BJ (cell line): ENCODE measurements at places on chromosomes 12 and 14. TPM values are rescaled to one million over a fixed set of nuclear protein-coding genes. Genes with fewer than 3 reads are reported as not detected.

GRCh38 chr12:19287302-19287701 is 152.0 kb upstream of the AEBP2 start:
- DNase-seq: no peak

DNA sequence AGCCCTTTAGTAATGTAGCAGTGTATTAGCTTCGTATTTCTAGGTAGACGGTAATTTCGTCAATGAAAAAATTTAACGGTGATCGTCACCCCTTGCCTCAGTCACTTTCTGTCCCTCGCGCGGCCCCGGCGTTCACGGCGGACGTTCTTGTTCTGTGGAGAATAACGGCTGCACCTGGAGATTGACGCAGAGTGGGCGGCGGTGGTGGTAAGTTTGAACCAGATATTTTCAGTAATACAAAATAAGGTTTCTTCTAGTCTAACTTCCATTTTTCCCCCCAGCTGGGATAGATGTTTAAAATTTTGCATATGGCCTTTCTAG is 341 bp downstream of the ZNF10 start:
- no peak for DNase-seq

- DNase-seq: no peak
Measured at GRCh38 chr12:104000807-104001434, 35.2 kb downstream of the TDG start.

GRCh38 chr12:37666069-37666781 is 650.3 kb upstream of the ALG10B start:
- no peak for DNase-seq

- peak; percentile 55 for DNase-seq
Measured at GRCh38 chr12:29043069-29043468, 106.0 kb upstream of the FAR2 start.

GRCh38 chr14:24441485-24441884 is 1.1 kb downstream of the SDR39U1 start:
- no peak for DNase-seq

GRCh38 chr12:18103624-18104023 is 13.6 kb upstream of the RERGL start:
- no peak for DNase-seq

DNA sequence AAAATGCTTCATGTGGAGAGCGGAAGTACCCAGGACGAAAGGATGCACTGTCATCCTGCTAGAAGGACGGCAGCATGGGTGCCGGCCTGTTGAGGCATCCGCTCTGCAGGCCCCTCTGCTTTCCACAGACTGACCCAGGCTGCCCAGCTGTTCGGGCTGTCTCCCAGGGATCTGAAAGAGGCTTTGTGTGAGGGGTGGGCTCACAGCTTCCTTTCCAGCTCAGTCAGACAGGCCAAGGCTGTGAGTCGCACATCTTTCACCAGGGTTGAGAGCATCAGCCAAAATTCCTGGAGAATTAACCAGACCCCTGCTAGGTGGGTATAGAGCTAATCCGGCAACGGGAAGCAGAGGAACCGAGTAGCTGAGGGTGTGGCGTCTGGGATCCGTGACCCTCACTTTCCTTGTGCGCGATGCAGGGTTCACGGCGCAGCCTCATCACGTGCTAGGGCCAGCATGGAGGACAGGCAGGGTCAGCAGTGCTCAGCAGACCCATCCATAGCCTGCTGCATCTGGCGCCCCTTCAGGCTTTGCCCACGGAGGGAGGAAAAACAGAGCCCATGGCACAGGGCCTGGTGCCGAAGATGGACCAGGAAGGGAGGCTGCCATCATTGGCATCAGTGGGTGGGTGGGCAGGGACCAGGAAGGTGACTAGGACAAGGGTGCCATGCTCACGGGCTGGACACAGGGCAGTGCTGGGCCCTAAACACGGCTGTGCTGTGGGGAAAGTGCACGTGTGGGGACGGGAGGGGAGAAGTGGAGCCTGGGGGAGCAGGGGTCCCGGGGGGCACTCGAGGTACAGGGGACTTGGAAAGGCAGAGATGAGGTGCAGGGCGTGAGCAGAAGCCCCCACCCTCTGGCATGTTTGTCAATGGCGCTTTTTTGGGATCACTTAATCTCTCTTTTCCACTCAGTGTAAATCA is 9.2 kb upstream of the SIVA1 start:
- DNase-seq: no peak

DNA sequence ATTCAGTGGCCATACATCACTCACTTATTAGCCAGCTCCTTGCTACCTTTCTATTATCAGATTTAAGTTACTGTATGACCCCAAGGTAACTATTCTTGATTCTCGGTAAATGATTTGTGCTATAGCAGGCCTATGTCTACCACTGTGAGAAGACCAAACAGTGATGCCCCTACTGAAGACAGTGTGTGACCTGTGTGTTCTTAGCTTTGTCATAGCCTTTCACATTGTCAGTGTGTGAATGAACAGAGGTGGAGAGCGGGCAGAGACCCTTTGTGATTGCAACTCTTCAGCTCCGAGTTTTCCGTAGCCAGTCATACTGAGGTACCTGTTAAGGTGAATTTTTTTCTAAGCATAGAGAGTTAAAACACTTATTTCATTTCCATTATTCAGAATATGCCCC is 294.0 kb downstream of the LRFN5 start:
- no peak for DNase-seq

GRCh38 chr12:10243818-10244520 is 31.3 kb downstream of the GABARAPL1 start:
- DNase-seq: no peak

DNA sequence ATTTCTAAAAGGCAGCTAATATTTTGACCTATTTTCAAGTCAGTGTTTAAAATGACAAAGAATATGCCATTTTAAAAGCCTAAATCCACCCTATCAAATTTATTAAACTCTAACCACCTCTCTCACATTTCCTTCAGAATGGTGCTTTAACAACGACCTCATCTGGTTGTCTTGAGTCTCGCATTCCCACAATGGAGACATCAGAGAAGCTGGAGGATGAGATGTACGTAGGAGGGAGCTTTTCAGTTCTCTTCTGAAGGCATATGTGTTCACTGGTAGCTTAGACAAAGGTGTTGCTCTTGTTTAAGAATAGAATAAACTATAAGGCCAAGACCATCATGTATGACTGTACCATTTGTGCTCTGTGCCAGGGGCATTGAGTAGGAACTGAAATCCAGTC is 82.9 kb downstream of the BCL2L14 start:
- DNase-seq: no peak

DNA sequence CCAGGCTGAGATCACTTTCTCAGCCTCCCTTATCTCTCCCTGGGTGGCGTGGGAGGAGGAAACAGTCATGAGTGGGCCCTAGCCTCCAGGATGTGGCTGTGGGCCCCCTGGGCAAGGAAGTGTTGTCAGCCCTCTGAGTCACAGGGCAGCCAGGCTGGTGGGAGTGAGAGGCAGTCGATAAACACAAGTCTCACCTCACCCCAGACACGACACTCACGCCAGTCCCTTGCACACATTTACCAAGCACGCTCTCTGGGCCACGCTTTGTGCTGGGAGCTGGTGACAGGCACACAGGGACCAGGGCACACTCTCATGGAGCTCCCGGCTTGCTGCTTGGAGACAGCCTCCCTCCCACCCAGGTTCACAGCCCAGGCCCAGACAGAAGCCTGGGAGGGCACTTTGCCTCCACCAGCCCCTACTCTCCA is 1.9 kb upstream of the KRT79 start:
- DNase-seq: no peak

GRCh38 chr14:68843471-68844209 is 50.8 kb upstream of the ZFP36L1 start:
- DNase-seq: no peak

DNA sequence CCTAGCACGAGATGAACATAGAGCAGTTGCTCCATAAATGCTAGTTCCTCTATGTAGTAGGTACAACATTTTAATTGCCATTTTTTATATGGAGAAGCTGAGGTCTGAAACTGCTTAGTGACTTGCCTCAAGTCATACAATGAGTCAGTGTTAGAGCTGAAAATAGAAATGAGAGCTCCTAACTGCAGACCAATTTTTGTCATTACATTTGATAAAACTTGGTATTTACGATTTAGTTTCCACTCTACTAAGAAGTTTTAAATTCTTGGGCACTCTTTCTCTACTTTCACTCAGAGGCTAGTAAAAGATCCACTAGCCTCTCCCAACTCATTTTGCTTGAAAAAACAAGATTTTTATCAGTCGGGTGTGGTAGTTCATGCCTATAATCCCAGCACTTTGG is 8.1 kb upstream of the TMED10 start:
- DNase-seq: peak; percentile 98

DNA sequence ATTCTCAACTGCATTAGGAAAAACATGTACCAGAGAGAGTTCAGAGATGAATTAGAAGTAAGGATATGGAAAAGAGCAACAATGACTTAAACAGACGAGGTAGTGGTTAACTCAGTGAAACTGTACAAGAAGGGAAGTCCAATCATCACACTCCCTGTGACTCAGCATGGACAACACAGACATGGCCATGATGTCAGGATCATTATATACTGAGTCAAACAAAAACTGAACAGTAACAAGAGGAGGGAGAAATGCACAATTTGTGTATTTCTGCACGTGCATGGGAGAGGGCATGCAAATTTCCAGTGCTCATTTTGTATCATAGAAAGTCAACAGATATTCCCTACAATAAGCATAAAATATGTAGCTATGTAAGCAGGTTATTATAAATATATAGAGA is 1037.8 kb downstream of the BCL11B start:
- DNase-seq: no peak

DNA sequence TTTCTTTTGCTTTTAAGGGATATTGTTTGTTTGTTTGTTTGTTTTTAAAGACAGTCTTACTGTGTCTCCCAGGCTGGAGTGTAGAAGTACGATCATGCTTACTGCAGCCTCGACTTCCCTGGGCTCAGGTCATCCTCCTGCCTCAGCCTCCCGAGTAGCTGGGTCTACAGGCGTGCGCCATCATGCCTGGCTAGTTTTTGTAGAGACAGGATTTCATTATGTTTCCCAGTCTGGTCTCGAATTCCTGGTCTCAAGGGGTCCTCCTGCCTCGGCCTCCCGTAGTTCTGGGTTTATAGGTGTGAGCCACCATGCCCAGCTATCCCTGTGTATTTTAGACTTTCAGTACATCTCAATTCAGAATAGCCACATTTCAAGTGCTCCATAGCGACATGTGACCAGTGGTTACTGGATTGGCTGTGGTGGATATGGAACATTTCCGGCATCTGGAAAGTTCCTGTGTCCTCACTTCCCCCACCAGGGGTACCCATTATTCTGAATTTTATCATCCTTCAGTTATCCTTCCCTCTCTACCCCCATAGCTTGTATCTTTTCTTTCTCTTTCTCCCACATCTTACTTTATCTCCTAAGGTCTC is 61.1 kb downstream of the HRK start:
- DNase-seq: no peak

DNA sequence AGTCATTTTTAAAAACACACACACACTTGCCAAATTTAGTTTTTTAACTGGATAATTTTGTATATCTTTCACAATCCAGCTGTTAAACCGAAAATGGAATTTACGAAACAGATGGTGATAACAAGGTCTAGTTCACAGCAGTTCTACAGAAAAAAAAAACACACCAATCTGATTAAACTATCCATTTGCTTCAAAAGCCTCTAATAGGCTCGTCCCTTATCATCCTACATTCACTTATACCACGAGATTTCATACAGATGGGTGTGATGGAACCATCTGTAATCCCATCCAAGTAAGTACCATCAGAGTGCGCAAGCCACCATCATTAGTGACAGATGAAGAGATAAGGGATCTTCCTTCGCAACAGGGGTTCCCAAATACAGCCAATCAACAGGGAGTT is 20.1 kb downstream of the GCH1 start:
- DNase-seq: no peak

DNA sequence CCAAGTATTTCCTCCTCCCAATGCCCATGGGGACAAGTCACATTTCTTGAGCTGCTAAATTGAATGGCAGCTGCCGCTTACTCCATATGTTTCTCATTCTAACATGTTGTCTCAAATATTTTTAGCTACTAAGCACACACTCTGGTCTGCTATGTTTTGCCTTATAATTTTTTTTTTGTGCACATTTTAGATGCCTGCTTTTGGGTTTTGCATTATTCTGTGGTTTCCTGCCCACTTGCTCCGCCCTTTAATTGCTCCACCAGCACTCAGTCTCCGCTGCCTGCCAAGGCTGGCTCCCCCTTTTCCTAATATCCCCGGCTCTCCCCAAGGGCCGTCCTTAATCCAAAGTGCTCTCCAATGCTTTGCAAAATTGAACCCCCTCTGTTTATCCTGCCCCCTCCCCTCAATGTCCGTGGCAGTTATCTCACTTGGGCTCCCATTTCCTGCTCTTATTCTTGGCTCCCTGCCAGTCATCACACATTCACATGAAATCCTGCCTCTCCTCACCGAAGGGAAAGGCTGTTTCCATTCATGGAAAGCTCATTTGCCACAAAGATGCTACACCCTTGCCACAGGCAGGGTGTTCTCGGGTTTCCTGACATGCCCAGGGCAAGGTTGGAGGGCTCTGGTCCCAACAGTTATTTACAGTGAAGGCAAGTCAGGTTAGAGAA is 79.4 kb downstream of the C12orf75 start:
- no peak for DNase-seq

- DNase-seq: no peak
Measured at GRCh38 chr12:69698769-69699540, at the start of gene BEST3. Gene BEST3 (minus strand): TSS chr12:69699303. CDS start chr12:69697798, 1,505 bp downstream.

- DNase-seq: no peak
Measured at GRCh38 chr14:32719601-32720000, 219.1 kb upstream of the NPAS3 start.

DNA sequence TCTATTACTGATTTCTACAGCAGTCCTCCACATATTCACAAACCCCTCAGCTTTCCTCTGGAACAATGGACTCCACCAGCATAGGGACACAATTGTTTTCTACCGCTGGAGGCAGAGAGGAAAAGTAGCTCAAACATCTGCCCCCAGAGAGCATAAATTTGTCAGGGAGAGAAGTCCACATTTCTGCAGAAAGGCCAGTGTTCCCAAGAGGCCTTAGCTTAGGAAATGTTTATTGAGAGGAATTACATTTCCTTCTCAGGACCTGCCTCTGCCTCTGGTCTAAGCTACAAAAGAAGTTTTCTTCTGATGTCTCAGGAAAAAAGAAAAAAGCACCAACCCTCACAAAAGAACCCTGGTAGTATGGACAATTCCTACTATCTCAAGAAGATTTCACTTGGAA is 217.8 kb upstream of the BMP4 start:
- DNase-seq: no peak

GRCh38 chr14:25049093-25049567 is 817 bp downstream of the STXBP6 start:
- no peak for DNase-seq

WSCD2 gene
- polyA plus RNA-seq: not detected in 2 replicates

SLC17A8 gene
- not detected in 2 replicates for polyA plus RNA-seq

ANKRD33 gene
- polyA plus RNA-seq: not detected in 2 replicates

SLC39A5 gene
- polyA plus RNA-seq: not detected in 2 replicates

FOXG1 gene
- polyA plus RNA-seq: 0.01 TPM in 1 of 2 replicates, not detected in the other

ACOT4 gene
- 0.67 and 0.82 TPM in 2 replicates for polyA plus RNA-seq

DIABLO gene
- 45.2 and 49.1 TPM in 2 replicates for polyA plus RNA-seq

HOTAIR gene
- 11.4 and 18.9 TPM in 2 replicates for polyA plus RNA-seq

POLR3B gene
- 6.4 and 11.1 TPM in 2 replicates for polyA plus RNA-seq

AICDA gene
- polyA plus RNA-seq: not detected in 2 replicates

SOAT2 gene
- polyA plus RNA-seq: 0.16 and 0.34 TPM in 2 replicates

ANO2 gene
- polyA plus RNA-seq: 0.05 and 0.10 TPM in 2 replicates

KIAA0586 gene
- polyA plus RNA-seq: 9.4 and 13.1 TPM in 2 replicates
